ENCODE measurements at places on chromosomes 4 and X. TPM values are rescaled to one million over a fixed set of nuclear protein-coding genes. Genes with fewer than 3 reads are reported as not detected.
A peak's percentile ranks its signal among the peaks of the same experiment; 100 is the strongest.

GRCh38 chr4:184645904-184646610, 3.2 kb downstream of the CASP3 start:
- no peak for DNase-seq

DNA sequence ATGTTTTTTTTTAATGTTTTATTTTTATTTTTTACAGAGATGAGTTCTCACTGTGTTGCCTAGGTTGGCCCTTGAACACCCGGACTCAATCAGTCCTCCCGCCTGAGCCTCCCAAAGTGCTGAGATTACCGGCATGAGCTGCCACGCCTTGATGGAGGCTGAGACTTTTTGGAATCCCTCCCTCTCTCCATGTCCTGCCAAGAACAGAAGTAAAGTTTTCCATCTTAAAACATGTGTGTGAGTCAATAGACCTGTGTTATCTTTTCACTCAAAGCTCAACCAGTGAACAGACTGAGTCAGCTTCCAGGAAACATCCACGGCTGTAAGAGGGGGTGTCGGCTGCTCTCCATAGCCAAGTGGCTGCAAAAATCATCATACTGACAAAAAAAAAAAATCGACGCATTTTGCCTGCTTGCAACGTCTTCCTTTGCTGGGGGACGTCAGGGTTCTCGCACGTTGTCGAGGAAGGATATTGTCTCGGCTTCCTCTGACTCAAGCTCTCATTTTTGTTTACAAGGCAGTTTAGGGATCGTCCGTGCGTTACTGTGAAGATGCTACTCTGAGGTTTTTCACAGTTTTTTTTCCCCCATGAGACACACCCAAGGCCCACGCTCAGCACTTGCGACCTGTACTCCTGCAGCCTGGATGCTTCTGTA, 10.0 kb upstream of the ASMTL start:
- DNase-seq = no peak

- no peak for DNase-seq
Observed at GRCh38 chr4:77893451-77893850, 30.8 kb downstream of the MRPL1 start.

- DNase-seq = peak; percentile 29
Observed at GRCh38 chr4:617644-618641, 7.4 kb upstream of the PDE6B start.

DNA sequence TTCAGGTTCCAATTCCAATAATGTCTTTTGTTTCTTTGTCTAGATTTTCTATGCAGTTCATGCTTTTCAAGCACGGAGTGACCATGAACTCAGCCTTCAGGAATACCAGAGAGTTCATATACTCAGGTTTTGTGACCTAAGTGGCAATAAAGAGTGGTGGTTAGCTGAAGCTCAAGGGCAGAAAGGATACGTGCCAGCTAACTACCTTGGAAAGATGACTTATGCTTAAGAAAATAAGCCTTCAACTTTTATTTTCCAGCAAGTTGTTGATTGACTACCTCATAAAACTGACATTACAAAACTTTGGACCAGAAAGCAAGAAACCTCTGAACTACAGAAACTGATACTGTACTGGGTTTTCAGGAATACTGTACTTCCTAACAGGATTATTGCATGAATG, 30.8 kb downstream of the INTS12 start:
- DNase-seq = no peak

DNA sequence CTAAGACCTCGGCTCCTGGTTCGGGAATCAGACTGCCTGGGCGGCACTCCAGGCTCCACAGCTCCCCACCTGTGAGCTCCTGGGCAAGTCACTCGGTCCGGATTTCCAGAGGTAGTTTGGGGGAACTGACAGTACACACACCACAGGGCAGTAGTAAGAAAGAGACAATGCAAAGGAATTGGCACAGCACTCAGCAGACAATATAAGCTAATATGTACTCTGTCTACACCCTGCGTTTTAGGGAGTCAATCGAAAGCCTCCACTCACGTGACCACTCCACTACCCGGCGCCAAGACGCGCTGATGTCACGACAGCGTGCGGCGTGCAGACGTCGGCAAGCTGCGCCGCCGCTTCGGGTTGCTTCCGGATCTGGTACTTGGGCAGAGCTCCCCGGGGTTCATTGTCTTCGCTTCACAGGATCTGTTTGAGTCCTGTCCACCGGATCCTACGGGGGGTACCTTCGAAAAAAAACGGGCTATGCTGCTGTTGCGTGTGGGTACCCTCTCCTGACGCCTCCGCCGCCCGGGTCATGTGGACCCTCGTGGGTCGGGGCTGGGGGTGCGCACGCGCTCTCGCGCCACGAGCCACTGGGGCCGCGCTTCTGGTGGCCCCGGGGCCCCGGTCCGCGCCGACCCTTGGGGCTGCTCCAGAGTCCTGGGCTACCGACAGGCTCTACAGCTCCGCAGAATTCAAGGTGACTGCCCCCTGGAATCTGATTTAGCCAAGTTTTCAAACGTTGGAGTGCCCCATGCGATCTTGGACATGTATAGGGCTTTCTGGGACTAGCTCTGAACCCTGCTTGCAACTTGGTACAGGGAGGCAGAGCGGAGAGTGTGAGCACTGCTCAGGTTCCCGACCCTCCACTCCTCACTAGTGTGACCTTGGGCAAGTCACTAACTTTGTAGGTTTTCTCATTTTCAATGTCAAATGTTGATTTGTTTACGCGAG, at the start of gene GUF1:
Gene GUF1, plus strand, starts transcription at position 327 of the 948 bp plus-strand sequence. Its CDS starts 203 bp downstream, at position 530.
- peak; percentile 86 for DNase-seq

ADAMTS3 gene
- not detected for total RNA-seq

Data from Caco-2 (cell line).